Uterus (tissue), 4 donors: ENCODE measurements at places on chromosomes 2 and 18.
A peak's percentile ranks its signal among the peaks of the same experiment; 100 is the strongest.

- H3K4me3 ChIP-seq = no peak overlapping the region
- no peaks in the 10 kb centered on the region for H3K4me1 ChIP-seq
- H3K27me3 ChIP-seq = no peaks in the 10 kb centered on the region
- DNase-seq = no peak
- no peak overlapping the region for H3K27ac ChIP-seq
- H3K36me3 ChIP-seq = no peaks in the 10 kb centered on the region
These were observed 46.6 kb downstream of the TAF1B start for GRCh38 chr2:9889812-9890261.

- peaks cover 6% of the 10 kb centered on the region for H3K4me1 ChIP-seq
- no peaks in the 10 kb centered on the region for H3K27me3 ChIP-seq
- peak overlapping the region; percentile 94 for H3K27ac ChIP-seq
- no peaks in the 10 kb centered on the region for H3K36me3 ChIP-seq
These were observed 284 bp downstream of the TIMM21 start for GRCh38 chr18:74148543-74149070.

GRCh38 chr2:156538083-156538504 is 101.9 kb downstream of the GPD2 start:
- no peak for DNase-seq
- no peak overlapping the region for H3K4me3 ChIP-seq
- no peak overlapping the region for H3K27ac ChIP-seq
- H3K4me1 ChIP-seq = no peaks in the 10 kb centered on the region

- H3K36me3 ChIP-seq = no peaks in the 10 kb centered on the region
- no peak for DNase-seq
- H3K4me3 ChIP-seq = no peak overlapping the region
- H3K4me1 ChIP-seq = no peaks in the 10 kb centered on the region
- no peak overlapping the region for H3K27ac ChIP-seq
These were observed 212.7 kb upstream of the COPS8 start for GRCh38 chr2:236872981-236873380.

DNA sequence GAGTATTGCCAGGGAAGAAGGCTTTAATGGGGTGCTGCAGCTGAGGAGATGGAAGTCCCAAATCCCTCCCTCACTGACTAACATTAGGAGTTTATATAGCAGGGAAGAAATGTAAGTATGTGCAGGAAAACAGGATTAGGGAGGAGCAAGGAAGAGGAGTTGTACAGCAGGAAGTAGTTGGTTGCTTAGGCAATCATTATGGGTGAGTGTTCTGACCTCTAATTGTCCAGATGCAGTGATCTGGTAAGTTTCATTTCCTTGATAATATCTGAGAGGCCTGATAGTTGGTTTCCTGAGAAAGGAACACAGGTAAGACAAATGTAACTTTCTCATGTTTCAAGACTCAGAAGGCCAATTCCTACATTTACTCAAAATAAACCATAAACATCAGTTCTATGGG is 331.9 kb upstream of the GULP1 start:
- DNase-seq = no peak
- H3K36me3 ChIP-seq = no peaks in the 10 kb centered on the region
- H3K27ac ChIP-seq = no peak overlapping the region
- H3K27me3 ChIP-seq = no peaks in the 10 kb centered on the region
- H3K4me3 ChIP-seq = no peak overlapping the region

- no peak overlapping the region for H3K4me3 ChIP-seq
- H3K27me3 ChIP-seq = no peaks in the 10 kb centered on the region
- H3K4me1 ChIP-seq = no peaks in the 10 kb centered on the region
- no peak overlapping the region for H3K27ac ChIP-seq
- DNase-seq = no peak
These were observed 227.8 kb upstream of the CDH2 start for GRCh38 chr18:28404694-28405093.

DNA sequence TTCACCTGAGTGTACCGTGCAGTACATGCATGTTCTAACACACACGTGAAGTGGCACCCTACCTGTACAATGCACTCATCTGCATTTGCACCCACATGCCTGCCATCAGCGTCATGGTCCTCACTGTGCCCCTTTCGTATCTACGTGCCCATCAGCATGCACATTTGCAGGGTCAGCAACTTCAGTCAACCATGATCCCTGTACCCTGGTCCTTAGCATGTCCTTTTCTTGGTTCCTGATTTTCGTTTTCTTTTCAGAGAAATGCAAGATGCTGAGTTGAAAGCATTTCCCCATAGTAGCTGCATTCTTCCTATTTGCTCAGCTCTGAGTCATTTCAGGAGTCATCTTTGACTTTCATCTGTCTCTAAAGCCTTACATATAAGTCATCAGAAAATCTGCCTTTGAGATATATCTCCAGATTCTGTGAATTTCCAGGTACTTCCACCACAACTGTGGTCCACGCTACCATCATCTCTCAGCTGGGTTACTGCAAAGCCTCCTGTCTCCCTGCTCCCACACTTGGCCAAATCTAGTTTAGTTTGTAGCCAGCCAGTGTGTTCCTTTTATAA is 14.7 kb upstream of the PUM2 start:
- DNase-seq = no peak
- H3K4me3 ChIP-seq = no peak overlapping the region
- H3K27ac ChIP-seq = no peak overlapping the region
- H3K36me3 ChIP-seq = no peaks in the 10 kb centered on the region
- H3K4me1 ChIP-seq = no peaks in the 10 kb centered on the region

GRCh38 chr18:23599809-23600208 is 13.5 kb upstream of the NPC1 start:
- H3K36me3 ChIP-seq = no peaks in the 10 kb centered on the region
- H3K27ac ChIP-seq = no peak overlapping the region
- no peaks in the 10 kb centered on the region for H3K4me1 ChIP-seq
- DNase-seq = no peak

DNA sequence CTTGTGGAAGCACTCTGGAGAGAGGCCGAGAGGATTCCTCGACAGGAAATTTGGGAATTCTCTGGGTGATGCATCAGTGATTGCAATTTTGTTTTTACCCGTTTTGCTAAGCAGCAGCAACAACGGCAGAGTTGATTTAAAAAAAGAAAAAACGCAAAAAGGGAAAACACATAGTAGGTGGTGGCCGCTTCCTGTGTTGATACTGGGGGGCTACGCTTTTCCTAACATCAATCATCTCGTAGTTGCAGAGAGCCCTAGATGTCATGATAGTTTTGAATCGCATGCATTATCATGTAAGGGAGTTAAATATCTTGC is 271 bp upstream of the RBM43 start:
- H3K27ac ChIP-seq = peak overlapping the region; percentile 98
- peak overlapping the region; percentile 55 for H3K4me3 ChIP-seq
- no peak for DNase-seq
- no peaks in the 10 kb centered on the region for H3K4me1 ChIP-seq

DNA sequence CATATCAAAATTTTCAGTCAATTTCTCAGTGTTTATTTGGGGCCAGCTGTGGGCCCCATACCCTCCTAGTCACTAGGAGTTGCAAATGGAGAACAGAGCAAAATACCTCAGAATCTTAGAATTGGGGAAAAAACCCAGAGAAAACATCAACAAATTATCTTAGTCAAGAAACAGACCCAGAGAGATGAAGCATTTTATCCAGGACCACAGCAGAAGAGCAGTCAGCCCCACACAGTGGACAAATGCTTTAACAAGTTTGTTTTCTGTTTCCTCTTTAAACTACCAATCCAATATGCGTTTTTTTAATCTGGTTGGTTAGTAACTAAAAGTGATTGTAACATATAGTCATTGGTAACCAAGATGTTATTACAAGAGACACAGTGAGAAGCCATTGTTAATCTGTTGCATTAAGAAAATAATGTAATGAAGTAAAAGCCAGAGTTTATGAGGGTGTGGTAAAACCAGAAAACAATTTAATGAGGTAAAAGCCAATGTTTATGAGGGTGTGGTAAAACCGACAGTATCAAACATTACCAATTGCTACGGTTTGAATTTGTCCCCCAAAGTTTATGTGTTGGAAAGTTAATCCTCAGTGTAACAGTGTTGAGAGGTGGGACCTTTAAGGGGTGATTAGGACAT is 60.7 kb upstream of the COX7A2L start:
- H3K4me1 ChIP-seq = no peaks in the 10 kb centered on the region
- no peaks in the 10 kb centered on the region for H3K27me3 ChIP-seq
- no peak overlapping the region for H3K4me3 ChIP-seq

- no peak overlapping the region for H3K27ac ChIP-seq
- no peaks in the 10 kb centered on the region for H3K4me1 ChIP-seq
- no peaks in the 10 kb centered on the region for H3K27me3 ChIP-seq
- H3K4me3 ChIP-seq = no peak overlapping the region
- DNase-seq = no peak
These were observed 621.7 kb upstream of the ACVR2A start for GRCh38 chr2:147223119-147223518.

GRCh38 chr2:63051795-63052333 is 1.2 kb downstream of the OTX1 start:
- no peak overlapping the region for H3K4me3 ChIP-seq
- peaks cover 16% of the 10 kb centered on the region for H3K4me1 ChIP-seq
- H3K36me3 ChIP-seq = no peaks in the 10 kb centered on the region
- H3K27ac ChIP-seq = no peak overlapping the region

DNA sequence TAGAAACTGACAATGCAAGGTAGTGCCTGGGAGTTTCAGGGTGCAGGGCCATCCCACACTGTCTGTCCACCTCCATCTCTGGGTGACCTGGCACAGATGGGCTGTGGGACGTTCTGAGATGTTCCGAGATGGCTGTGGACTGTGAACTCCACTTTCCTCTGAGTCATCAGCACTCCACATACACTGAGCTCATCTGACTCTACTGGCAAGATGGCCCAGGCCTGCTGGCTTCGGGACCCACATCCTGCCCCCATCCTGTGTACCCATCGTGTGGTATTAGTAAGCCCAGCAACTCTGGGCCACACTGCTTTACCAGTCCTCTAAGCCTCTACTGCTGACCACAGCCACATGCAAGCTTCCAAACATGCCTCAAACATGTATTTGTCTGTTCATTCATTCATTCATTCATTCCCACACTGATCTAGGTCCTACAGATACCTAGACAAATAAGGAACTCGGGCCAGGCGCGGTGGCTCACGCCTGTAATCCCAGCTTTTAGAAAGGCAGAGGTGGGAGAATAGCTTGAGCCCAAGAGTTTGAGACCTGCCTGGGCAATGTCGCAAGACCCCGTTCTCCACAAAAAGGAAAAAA is 124.8 kb upstream of the CXCR4 start:
- H3K36me3 ChIP-seq = no peaks in the 10 kb centered on the region
- no peaks in the 10 kb centered on the region for H3K4me1 ChIP-seq
- H3K4me3 ChIP-seq = no peak overlapping the region

- no peak overlapping the region for H3K4me3 ChIP-seq
- H3K36me3 ChIP-seq = no peaks in the 10 kb centered on the region
- DNase-seq = no peak
- H3K27ac ChIP-seq = no peak overlapping the region
- H3K27me3 ChIP-seq = no peaks in the 10 kb centered on the region
These were observed 89.1 kb downstream of the MAIP1 start for GRCh38 chr2:200044453-200044852.

GRCh38 chr2:201451292-201452057 is at the start of the genes STRADB and TRAK2:
TSS of gene STRADB (plus strand) at chr2:201451740. CDS start at chr2:201454841, 3,101 bp downstream.
TSS of gene TRAK2 (minus strand) at chr2:201451458. CDS start at chr2:201420507, 30,951 bp downstream.
- H3K27me3 ChIP-seq = no peaks in the 10 kb centered on the region
- DNase-seq = peak; percentile 93
- peak within 1 kb of the TSS; percentile 92 for H3K27ac ChIP-seq
- H3K4me3 ChIP-seq = peak within 1 kb of the TSS; percentile 62
- no peaks in the 10 kb centered on the region for H3K36me3 ChIP-seq

DNA sequence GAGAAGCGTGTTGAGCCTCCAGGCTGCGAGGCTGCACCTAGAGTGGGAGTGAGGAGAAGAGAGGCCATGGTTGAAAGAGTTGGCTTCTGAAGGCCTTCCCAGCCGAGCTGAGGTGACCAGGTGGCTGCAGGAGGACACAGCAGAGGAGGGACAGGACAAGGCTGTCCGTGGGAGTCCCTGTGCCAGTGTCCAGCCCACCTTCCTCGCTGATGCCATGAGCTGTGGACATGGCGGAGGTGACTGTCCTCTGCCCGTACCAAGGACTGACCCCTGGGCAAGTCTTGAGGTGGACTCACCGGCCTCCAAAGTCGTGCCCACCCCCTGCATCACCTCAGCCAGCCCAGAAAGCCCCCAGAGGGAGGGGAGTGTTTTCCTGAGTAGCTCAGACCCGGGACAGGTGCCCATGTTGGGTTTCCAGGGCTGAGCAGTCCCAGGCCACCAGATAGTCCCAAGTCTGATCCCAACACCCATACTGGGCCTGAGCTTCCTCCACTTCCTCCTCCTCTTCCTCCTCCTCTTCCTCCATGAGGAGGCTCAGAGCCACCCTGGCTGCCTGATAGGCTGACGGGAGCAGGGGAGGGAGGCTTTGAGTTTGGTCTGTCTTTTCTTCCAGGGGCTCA is 43.0 kb upstream of the FOSL2 start:
- H3K36me3 ChIP-seq = no peaks in the 10 kb centered on the region
- H3K4me3 ChIP-seq = no peak overlapping the region
- H3K4me1 ChIP-seq = no peaks in the 10 kb centered on the region
- H3K27me3 ChIP-seq = no peaks in the 10 kb centered on the region
- H3K27ac ChIP-seq = no peak overlapping the region

DNA sequence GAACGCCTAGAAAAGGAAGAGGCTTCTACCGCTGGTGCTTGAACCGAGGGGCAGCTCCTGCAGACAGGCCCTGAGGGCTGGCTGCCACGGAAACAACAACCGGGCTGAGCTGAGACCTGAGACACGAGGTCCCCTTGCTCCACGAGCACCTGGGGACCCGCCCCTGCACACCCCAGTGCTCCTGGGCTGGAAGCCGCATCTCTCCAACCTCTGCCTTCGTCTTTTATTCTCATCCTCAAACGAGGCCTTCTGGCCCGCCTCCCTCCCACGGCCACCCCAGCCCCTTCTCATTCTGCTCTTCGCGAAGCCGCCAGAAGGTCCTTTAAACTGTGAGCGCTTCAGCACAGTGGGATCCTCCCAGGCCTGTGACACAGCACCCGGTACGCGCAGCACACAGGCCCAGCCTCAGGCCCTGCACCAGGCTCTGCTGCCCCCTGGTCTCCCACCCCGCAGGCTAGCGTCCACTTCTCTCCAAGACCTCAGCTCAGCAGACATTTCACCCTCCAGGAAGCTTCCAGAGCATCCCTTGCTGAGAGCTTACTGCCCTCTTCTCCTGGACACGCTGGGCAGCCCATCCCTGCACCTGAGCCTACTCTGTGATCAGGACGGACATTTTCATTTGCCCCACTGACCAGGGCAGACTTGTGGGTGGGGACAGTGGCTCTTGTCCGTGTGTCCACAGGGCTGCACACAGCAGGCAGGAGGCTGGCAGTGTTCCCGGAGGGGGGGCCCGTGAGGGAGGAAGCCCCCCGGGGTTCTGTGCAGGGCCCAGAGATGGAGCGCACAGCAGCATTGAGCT is 149.7 kb downstream of the PXDN start:
- no peaks in the 10 kb centered on the region for H3K4me1 ChIP-seq
- H3K27me3 ChIP-seq = no peaks in the 10 kb centered on the region
- no peak overlapping the region for H3K27ac ChIP-seq
- DNase-seq = peak; percentile 11
- no peak overlapping the region for H3K4me3 ChIP-seq

GRCh38 chr18:12843420-12844350 is 40.4 kb downstream of the PTPN2 start:
- no peak overlapping the region for H3K27ac ChIP-seq
- no peaks in the 10 kb centered on the region for H3K36me3 ChIP-seq
- no peak overlapping the region for H3K4me3 ChIP-seq
- no peaks in the 10 kb centered on the region for H3K4me1 ChIP-seq
